Left kidney (tissue), 8 donors: ENCODE measurements at places on chromosomes 6 and 20. TPM values are rescaled to one million over a fixed set of nuclear protein-coding genes. Genes with fewer than 3 reads are reported as not detected.

The C6orf52 gene
- 3.7 TPM for polyA plus RNA-seq

The CFB gene
- polyA plus RNA-seq = 10.7 TPM

The KLHDC3 gene
- polyA plus RNA-seq = 85.4 TPM

The RCAN2 gene
- 22.5 TPM for polyA plus RNA-seq

The F13A1 gene
- 14.9 TPM for polyA plus RNA-seq

The CABLES2 gene
- polyA plus RNA-seq = 10.0 TPM

DNA sequence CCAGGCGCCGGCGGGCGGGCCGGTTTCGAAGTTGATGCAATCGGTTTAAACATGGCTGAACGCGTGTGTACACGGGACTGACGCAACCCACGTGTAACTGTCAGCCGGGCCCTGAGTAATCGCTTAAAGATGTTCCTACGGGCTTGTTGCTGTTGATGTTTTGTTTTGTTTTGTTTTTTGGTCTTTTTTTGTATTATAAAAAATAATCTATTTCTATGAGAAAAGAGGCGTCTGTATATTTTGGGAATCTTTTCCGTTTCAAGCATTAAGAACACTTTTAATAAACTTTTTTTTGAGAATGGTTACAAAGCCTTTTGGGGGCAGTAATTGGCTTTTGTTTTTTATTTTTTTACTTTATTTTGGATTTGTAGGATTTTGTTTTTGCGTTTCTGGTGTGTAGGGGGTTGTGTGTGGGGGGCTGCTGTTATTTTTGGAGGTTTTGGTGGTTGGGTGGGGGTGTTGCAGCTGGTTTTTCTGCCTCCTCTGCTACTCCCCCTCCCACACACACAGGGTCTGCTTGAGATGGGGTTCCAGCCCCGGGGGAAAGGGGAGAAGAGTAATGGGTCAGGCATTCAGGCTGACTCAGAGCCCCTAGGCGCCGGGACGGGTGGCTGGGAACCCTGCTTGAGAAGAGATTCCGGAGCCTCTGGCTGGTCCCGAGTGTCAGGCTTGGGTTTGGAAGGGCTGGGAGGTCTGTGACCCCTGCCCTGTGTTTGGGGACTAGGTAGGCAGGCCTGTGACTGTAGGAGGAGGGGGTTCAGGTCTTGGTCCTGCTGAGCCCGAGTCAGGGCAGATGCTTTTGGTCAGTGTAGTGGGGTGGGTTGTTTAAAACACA, 2.0 kb downstream of the CEBPB start:
- peak; percentile 78 for DNase-seq

DNA sequence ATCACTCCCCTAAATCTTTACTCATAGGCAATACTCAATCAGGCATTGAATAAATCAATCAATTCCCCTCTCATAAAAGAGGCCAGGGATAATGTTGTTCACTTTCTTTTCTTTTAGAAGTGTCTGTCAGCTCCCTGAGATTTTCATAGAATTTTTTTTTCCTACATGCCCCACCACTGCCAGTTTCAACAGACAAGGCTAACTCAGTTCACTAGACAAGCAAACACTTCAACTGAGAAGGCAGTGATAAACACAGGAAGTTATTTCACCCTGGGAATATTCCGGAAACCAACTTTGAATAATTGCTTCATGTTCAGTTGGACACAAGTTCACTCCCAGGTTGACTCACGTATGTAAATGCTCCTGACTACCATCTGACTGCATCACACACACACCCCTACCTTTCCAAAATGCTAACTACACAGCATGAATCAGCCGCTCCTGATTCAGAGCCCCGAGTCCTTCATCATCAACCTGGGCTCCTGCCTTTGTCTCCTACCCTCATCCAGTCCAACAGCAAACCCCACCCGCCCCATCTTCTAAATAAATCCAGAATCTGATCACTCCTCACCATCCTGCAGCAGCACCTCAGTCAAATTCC, 143.9 kb downstream of the BCAS1 start:
- DNase-seq = peak; percentile 56

- no peak for DNase-seq
These were observed 149.9 kb downstream of the CEBPB start for GRCh38 chr20:50340541-50340940.

- DNase-seq = no peak
These were observed 26.7 kb downstream of the KAT14 start for GRCh38 chr20:18164356-18164755.

DNA sequence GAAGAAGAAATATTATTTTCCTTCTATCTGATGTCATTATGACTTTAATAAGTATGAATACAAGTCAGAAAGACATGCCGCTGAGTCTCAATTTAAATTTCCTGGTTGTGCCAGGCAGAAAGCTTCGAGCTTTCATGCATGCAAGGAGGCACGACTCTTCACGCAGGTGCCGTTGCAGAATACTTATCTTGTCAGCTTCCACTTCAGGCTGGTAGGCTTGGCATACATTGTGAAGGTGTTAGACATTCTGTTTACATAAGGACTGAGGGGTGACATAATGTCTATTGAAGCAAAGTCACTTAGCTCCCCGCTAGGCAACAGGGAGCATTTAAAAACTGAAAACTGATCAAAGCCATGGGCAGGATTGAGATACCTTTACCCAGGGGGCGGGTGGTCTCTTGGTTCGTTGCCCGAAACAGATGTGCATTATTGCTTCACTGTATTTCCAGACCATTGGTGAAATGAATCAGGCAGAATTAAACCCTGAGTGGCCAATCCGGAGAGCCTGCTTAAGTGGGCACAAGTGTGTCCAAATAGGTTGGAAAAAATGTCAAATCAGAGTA, 16.4 kb downstream of the BMP6 start:
- DNase-seq = no peak

- no peak for DNase-seq
These were observed 24.5 kb downstream of the PRPF6 start for GRCh38 chr20:64005394-64005793.

- no peak for DNase-seq
These were observed 5.1 kb upstream of the KIAA0408 start for GRCh38 chr6:127464161-127464880.

- DNase-seq = no peak
These were observed at the start of gene THEMIS for GRCh38 chr6:127900935-127901334. Gene THEMIS, minus strand, starts transcription at chr6:127901058. Its CDS starts 126 bp downstream, at chr6:127900932.

DNA sequence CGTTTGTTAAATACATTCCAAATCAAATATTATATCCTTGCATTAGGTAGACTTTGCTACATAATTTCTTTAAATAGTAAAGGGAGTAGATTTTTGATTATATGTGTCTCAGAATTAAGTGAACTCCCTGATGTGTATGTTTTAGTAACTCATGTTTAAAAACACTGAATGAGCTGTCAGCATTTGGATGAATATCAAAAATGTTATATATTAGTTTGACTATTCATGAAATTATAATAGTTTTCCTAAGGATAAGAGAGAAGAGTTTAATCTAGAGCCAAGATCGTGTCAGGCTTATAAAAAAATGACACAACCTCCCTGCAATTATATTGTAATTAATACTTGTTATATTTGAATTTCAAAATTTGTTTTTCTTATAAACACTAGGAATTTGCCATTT, 195.2 kb downstream of the COL19A1 start:
- no peak for DNase-seq

- no peak for DNase-seq
These were observed 45.8 kb upstream of the PAK5 start for GRCh38 chr20:9884666-9885065.

- no peak for DNase-seq
These were observed 216.2 kb downstream of the TRDN start for GRCh38 chr6:123420512-123420911.
